ENCODE measurements at places on chromosomes 11 and 22.

DNA sequence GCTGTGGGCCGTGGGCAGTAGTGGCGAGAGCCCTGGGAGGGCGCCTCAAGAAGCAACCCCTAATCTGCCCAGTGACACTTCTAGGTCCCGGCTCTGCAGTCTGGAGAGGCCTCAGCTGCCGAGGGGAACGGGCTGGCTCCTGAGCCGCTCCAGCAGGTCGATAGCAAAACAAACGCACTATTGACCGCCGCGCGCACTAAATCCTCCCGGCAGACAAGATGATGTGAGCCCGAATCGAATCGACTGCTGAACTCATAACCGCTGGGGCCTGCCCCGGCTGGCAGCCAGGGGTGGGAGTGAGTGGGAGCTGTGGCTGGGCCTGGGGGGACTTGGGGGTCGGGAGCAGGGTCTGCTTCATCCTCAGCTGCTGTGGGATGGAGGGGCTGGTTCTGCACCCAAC is 36.1 kb downstream of the FLRT1 start:
- no peak for DNase-seq

DNA sequence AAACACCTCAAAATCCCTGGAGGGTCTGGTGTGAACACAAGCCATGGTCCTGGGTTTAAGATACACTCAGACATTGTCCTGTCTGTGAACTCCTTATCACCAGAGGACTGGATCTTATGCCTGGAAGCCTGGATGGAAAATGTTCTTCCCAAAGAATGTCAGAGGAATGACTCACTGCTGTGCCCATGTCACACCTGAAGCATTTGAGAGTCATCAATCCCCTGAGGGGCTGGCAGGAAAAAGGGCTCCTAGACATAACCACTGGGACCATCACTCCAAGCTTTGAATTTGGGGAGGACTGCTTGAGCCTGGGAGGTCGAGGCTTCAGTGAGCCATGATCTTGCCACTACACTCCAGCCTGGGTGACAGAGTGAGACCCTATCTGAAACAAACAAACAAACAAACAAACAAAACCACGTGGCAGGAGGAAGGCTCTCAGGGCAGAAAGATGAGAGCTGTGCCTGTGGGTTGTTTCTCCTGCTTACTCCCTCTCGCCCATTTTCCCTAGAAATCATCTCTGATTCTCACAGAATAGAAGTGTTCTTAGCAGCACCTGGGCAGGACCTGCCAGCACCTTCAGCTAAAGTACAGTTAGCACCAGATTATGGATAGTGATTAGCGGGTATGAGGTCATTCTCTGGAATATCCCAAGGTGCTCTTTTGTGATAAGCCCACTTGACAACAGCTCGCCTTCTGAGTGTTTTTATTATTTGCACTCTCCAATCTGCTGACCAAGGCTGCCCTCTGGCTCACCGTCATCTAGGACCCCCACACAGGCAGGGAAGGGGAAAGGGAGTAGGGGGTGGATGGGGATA is 11.9 kb upstream of the PRG2 start:
- DNase-seq: no peak

DNA sequence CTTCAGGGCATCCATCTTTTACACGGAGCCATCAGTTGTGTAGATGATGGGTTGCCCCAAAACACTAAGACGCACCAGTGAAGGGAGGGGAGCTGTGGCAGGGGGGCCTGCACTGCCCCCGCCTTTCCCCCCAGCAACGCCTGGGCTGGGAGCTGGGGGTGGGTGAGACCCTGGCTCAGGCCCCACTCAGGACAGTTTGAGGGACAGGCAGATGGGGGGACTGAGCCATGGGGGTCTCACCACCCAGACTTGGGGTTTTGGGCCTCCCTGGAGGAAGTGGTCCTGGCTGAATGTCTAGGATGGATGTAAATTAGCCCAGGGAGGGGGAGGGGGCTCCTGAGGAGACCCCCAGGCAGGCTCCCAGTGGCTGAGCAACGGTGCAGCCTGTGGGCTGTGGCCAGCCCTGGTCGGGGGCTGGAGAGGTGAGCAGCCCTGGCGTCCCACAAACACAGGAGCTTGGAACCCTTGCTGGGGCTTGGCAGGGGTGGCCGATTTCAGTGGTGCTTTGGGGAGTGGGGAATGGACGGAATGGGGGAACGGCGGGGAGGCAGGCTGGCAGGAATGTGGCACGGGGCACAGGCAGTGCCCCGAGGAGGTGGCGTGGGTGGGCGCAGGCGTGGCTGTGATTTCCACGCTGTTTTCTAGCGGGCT is 6.1 kb downstream of the PARVB start:
- no peak for DNase-seq

DNA sequence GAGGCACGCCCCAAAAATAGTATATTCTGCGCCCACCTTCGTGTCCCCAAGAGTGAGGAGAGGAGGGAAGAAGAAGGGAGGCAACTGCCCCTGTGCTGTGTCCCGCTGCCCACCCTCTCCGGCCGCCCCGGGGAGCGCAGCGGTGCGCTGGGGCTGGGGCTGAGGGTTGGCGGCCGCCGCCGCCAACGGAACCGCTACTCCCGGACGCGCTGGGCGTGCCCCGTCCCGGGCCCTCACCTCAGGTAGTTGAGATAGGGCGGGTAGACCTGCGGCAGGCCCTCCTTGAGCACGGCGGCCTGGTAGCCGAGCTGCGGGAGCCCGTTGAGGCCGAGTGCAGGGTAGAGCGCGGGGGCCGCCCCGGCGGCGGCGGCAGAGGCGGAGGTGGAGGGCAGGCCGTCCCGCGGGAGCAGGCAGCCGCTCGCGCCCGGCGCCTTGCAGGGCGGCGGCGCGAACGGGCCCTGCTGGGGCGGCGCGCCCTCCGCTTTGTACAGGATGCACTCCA is 2.4 kb downstream of the PGR start:
- no peak for DNase-seq

DNA sequence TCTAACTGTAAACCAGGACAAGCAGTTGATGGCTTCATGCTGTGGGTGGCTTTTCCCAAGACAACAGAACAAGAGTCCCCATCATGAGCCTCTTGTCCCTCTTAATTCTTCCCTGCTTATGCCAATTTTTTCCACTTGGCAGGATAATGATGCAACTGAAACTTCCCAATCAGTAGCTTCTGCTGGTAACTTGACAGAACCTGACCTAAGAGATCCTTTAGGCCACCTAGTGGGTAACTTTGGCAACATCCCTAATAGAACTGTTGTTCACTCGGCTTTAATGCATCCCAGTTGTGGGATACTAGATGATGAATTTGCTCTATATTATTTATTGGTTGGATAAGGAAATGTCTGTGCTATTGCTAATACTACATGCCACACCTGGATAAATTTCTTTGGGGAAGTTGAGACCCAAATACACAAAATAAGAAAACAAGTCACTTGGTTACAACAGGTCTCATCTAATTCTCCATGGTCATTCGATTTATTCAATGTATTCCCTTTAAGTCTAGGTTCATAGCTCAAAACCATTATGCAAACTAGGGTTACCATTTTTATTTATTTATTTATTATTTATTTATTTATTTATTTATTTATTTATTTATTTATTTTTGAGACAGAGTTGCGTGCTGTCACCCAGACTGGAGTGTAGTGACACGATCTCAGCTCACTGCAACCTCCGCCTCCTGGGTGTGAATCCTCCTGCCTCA is 41.4 kb upstream of the NFAM1 start:
- DNase-seq: no peak

DNA sequence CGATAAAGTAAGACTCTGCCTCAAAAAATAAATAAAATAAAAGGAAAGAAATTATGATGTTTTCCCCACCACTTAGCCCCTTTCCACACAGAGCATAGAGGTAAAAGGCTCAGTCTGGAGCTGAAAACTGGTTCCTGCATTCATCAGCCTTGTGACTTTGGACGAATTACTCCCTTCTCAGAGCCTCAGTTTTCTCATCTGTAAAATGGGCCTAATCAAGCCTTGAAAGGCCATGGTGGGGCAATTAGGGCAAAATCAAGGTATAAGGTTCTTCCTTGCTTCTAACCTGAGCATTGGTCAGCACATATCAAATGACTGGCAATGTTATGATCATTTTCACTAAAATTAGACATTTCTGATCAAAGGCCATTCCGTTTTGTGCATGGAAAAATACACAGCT is 417.7 kb downstream of the MN1 start:
- DNase-seq: no peak

DNA sequence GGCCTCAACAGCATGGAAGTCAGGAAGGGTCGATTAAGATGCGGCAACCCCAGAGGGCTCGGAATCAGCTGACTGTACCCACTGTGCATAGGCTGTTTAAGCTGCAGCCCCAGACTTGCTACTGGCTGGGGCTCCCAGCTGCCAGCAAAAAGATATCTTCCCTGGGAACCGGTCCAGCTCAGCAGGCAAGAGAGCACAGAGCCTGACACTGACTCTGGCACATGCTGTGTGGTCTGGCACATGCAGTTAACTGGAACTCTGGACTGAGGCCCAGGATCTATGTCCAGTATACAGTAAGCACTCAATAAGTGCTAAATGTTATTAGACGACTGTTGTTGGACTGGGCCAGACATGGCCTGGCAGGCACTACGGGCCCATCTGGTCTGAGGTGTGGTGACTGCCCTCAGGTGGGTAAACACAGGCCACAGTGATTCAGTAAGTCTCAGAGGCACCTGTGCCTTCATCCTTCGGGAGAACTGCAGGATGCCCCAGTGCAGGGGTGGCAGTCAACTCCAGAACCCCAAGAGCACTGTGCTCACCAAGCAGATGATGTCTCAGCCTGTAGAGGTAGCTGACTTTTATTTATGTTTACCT is 87.6 kb downstream of the LARGE1 start:
- DNase-seq: no peak

DNA sequence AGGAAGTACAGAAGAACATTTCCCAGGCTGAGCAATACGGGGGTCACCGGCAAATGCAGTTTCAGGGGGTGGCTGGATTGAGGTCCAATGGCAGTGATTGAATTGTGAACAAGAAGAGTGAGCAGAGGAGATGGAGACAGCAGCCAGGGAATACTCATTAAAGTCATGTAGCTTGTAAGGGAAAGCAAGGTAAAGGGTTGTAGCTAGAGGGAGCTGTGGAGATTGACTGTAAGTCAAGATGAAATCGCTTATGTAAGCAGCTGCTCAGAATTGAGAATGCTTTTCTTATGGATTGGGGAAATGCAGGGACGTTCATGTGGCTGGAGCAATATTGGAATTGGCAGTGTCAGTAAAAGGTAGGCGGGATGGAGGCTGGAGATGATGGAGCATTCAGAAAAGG is 111.4 kb upstream of the TBCEL start:
- no peak for DNase-seq

GRCh38 chr11:81377418-81377817 is 1356.2 kb downstream of the FAM181B start:
- no peak for DNase-seq

- peak; percentile 2 for DNase-seq
These were observed at the start of gene CDKN1C for GRCh38 chr11:2885678-2886081. CDKN1C (minus strand) TSS chr11:2885775; CDS start chr11:2885456, 319 bp downstream.

DNA sequence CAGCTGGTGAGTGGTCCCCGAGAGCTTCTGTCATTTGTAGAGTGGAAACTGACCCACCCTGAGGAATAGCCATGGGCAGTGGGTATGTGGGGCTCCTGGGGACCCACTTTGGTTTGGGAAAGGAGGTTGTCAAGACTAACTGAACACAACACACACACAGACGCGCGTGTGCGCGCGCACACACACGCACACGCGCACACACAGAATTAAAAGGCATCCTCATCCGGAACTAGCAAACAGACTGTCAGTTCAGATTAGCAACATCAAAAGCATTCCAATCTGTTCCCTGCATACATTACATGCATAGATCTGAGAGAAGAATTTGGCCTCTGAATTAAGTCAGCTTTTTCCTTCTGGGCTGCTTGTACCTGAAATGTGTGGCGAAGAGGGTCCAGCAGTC is 284.7 kb downstream of the ST3GAL4 start:
- DNase-seq: no peak

DNA sequence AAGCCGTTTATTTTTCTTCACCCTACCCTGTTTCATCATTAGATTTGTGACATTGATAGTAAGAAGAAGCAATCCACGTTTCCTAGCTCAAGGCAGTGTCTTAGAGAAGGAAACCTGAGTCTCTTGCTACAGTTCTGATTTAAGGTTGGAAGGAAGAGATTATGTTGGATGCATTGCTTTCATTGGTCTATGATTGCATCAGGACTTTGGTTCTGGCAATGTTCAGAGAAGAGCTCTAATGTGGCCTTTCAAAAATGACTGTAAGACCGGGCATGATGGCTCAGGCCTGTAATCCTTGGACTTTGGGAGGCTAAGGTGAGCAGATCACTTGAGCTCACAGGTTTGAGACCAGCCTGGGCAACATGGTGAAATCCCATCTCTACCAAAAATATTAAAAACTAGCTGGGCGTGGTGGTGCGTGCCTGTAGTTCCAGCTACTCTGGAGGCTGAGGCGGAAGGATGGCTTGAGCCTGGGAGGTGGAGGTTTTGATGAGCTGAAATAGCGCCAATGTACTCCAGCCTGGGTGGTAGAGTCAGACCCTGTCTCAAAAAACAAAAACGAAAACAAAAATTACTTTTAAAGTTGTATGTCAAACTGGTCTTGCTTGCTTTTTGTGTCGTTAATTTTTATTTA is 4.1 kb downstream of the NUCB2 start:
- no peak for DNase-seq

DNA sequence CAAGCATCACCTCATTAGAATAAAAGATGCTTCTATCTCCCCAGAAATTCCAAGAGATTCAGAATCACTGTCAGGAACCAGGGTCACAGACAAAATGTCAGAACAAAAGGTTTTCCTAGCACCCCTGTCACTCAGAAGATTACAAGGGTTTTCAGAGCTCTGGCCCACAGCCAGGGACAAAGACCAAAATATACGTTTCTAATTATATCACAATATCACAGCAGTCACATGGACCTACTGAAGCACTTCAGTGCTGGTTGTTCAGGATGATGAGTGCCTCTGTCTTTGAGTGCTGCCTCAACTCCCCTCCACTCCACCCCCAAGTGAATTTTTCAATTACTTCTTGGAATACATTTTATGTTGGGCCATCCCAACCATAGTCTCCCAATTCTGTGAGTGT is 21.9 kb upstream of the RTL6 start:
- DNase-seq: no peak

GRCh38 chr11:108221371-108221770 is 1.1 kb downstream of the NPAT start:
- no peak for DNase-seq

DNA sequence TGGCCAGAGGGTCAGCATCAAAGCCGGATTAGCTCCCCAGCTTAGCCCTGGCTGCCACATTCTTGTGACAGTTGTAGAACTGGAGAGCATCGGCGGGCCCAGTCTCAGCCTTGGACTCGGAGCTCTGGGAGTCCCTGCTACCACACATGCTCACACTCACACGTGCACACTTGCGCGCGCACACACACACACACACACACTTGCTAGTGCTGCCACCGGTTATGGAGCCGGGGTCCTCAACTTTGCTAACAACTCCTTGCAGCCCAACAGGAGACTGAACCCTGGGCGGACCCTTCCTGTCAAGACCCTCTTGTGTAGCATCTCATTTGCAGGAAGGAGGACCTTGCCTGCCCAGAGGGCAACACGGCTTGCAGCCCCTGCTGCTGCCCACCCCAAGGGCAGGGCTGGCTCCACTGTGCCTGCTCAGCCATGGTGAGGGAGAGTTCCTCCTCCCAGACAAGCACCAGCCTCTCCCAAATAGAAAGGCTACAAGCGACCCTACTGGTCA is 107.6 kb downstream of the WNT7B start:
- no peak for DNase-seq

- DNase-seq: no peak
These were observed 10.7 kb downstream of the CBX6 start for GRCh38 chr22:38861170-38861876.

Measured in NCI-H2081 treated with DMSO at 0.1 percent for 48 hours (cell line).